ENCODE measurements at places on chromosomes 4 and X.

DNA sequence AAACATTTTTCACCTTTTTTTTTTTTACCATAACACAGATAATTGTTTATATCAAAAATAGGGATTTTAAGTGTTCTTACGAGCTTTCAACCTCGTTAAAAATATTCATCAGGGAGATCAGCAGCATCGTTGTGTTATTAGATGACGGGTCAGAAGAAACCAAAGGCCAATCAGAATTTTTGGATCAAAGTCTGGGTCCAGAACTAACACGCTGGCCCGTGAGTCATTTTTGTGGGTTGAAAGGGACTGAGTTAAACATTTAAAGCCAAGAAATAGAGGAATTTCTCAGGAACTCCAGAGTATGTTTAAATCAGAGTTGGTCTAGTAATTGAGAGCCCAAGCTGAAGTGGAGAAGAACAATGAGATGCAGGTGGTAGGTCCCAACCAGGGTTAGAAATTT lies 170.8 kb downstream of the TLL1 start:
- no peak for DNase-seq

- DNase-seq: no peak
These were observed 35.9 kb downstream of the AFF1 start for GRCh38 chr4:86970447-86971354.

DNA sequence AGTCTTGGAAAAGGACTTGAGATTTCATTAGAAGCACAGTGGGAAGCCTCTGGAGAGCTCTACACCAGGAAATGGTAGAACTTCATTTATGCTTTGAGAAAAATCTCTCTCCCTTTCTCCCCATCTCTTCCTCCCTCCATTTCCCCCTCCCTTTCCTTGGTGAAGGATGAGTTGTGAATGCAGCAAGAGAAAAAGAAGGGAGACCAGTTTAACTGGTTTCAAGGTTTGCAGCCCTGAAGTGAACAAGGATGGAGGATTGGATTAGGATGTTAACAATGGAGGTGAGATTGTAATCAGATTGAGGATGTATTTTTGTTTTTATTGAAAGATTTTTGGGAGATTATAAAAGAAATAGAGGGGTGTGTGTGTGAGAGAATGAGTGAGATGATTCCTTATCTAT lies 99.5 kb downstream of the ANK2 start:
- DNase-seq: no peak

GRCh38 chrX:40465735-40466551 lies 114.8 kb upstream of the ATP6AP2 start:
- DNase-seq: peak; percentile 10

DNA sequence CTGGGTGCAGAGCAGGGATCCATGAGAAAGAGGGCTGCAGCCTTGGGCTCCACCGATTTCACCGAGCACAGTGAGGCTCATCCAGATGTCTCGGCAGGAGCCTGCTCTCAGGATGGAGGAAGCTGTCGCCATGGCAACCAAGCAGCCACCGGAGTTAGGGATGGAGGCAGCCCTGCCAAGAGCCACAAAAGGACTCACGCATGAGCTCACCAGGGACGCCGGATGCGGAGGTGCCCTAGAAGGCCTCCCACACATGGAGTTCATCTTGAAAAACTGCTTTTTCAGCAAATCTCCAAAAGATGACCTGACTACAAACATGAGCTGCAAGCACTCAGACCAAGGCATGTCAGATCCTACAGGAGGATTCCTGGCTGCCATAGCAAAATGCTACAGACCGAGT lies 90.7 kb downstream of the WFS1 start:
- peak; percentile 30 for DNase-seq

GRCh38 chr4:102730968-102731533 lies 29.7 kb downstream of the MANBA start:
- no peak for DNase-seq

Measured in nephron progenitor cell (in vitro differentiated cells).